ENCODE measurements at places on chromosomes 1 and 21. TPM values are rescaled to one million over a fixed set of nuclear protein-coding genes. Genes with fewer than 3 reads are reported as not detected.

DNA sequence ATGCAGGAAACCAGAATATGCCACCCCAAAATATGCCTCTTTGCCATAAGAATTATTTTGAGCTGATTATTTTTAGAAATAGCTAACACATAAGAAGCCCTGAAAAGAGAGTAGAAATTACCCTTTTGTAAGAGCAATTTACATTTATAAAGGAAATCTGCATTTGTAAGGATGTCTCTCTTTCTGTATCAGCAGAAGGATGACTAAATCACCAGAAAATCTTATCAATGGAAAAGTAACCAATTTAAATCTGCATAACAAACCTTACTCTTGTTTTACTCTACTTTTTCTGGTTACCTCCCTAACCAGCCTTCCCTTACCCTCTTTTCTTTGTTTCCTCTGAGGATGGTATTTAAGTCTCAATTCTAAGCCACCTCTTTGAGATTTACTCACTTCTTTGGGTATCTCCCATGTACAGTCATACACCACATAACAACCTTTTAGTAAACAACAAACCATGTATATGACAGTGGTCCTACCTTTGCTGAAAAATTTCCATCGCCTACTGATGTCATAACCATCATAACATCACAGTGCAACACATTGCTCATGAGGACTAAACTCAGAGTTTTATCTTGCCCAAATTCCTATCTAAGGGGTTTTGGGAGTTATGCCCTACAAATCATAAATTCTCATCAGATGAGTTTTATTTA is 126.6 kb upstream of the PLPPR4 start:
- no peaks in the 10 kb centered on the region for H3K27me3 ChIP-seq
- no peak overlapping the region for H3K4me3 ChIP-seq
- no peak for DNase-seq
- H3K27ac ChIP-seq, result no peak overlapping the region
- H3K4me1 ChIP-seq, result no peaks in the 10 kb centered on the region

DNA sequence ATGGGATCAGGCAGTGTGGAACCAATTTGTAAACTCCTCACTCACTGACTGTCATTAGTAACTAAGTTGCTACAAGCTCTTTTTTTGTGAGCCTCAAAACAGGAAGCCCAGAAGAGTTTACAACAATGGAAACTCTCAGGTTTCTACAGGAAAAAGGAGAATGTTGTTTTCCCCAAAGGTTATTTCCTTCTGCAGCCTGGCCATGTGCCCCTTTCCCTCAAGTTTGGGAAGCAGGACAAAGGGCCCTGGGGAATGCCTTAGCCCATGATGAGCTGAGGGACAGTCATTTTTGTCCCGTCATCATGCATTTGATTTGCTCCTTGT is 395.9 kb downstream of the KIF26B start:
- no peaks in the 10 kb centered on the region for H3K27me3 ChIP-seq
- H3K27ac ChIP-seq, result no peak overlapping the region
- no peak for DNase-seq
- no peak overlapping the region for H3K4me3 ChIP-seq
- H3K4me1 ChIP-seq, result peaks cover 13% of the 10 kb centered on the region

GRCh38 chr1:234398849-234399381 is 25.7 kb downstream of the COA6 start:
- no peak overlapping the region for H3K4me3 ChIP-seq
- H3K36me3 ChIP-seq, result no peaks in the 10 kb centered on the region
- DNase-seq, result no peak
- H3K27me3 ChIP-seq, result no peaks in the 10 kb centered on the region

The HSD3B1 gene
- not detected for total RNA-seq

The CA6 gene
- total RNA-seq, result not detected
